ENCODE measurements at places on chromosomes 2 and 18. TPM values are rescaled to one million over a fixed set of nuclear protein-coding genes. Genes with fewer than 3 reads are reported as not detected.

The GRHL1 gene
- total RNA-seq, result 0.76 TPM

The C1GALT1C1L gene
- total RNA-seq, result 0.13 TPM

The CXCR4 gene
- total RNA-seq, result 26.8 TPM

The G6PC2 gene
- total RNA-seq, result not detected

The GNAL gene
- total RNA-seq, result 0.51 TPM

The ARPC2 gene
- total RNA-seq, result 256 TPM

The IL36B gene
- total RNA-seq, result not detected

The EFR3B gene
- 0.39 TPM for total RNA-seq

The EMILIN1 gene
- 21.3 TPM for total RNA-seq

The CRYGC gene
- not detected for total RNA-seq

The PDE11A gene
- total RNA-seq, result under 0.01 TPM

The WDR43 gene
- 35.9 TPM for total RNA-seq

The CYP26B1 gene
- not detected for total RNA-seq

The LIMS4 gene
- total RNA-seq, result 20.8 TPM

The ESPNL gene
- not detected for total RNA-seq

The ZNF396 gene
- 0.51 TPM for total RNA-seq

The TUBA3E gene
- not detected for total RNA-seq

The C1QL2 gene
- not detected for total RNA-seq

The RAPGEF4 gene
- total RNA-seq, result 17.7 TPM

The PDE1A gene
- total RNA-seq, result 10.5 TPM

The MEIS1 gene
- 3.6 TPM for total RNA-seq

The DOK6 gene
- 2.3 TPM for total RNA-seq

The CD8B gene
- not detected for total RNA-seq

The EFHD1 gene
- total RNA-seq, result not detected

The CRYGD gene
- not detected for total RNA-seq

The WDCP gene
- 8.7 TPM for total RNA-seq

The MYOM1 gene
- total RNA-seq, result 0.26 TPM

The GCG gene
- not detected for total RNA-seq

The RBM43 gene
- total RNA-seq, result 1.7 TPM

The KCNG2 gene
- total RNA-seq, result 0.26 TPM

The BOLL gene
- total RNA-seq, result not detected

The PLGLB2 gene
- total RNA-seq, result 0.39 TPM

The GPR35 gene
- 0.13 TPM for total RNA-seq

The NRP2 gene
- 160 TPM for total RNA-seq

The CYP1B1 gene
- total RNA-seq, result 0.13 TPM

The WDPCP gene
- 3.5 TPM for total RNA-seq

The BUB1 gene
- 11.0 TPM for total RNA-seq

The CCDC102B gene
- 34.0 TPM for total RNA-seq

The RGPD6 gene
- total RNA-seq, result 19.2 TPM

The KCNF1 gene
- total RNA-seq, result 3.6 TPM

The APOB gene
- 0.13 TPM for total RNA-seq

The AMER3 gene
- not detected for total RNA-seq

The NAT8 gene
- total RNA-seq, result not detected

The STEAP3 gene
- total RNA-seq, result 7.7 TPM

The CD302 gene
- total RNA-seq, result 14.4 TPM

The AMMECR1L gene
- total RNA-seq, result 12.2 TPM

The SIGLEC15 gene
- under 0.01 TPM for total RNA-seq

The SLC25A52 gene
- not detected for total RNA-seq

The GPR155 gene
- 1.4 TPM for total RNA-seq

The RTTN gene
- total RNA-seq, result 13.4 TPM

The TACR1 gene
- total RNA-seq, result not detected

The CD207 gene
- total RNA-seq, result under 0.01 TPM

The GPR75 gene
- 1.3 TPM for total RNA-seq

The ALPI gene
- total RNA-seq, result not detected

The TUBA3D gene
- total RNA-seq, result not detected

The C18orf54 gene
- 6.9 TPM for total RNA-seq

The TIMM21 gene
- total RNA-seq, result 19.6 TPM
